ENCODE measurements at places on chromosomes 6 and 20.

DNA sequence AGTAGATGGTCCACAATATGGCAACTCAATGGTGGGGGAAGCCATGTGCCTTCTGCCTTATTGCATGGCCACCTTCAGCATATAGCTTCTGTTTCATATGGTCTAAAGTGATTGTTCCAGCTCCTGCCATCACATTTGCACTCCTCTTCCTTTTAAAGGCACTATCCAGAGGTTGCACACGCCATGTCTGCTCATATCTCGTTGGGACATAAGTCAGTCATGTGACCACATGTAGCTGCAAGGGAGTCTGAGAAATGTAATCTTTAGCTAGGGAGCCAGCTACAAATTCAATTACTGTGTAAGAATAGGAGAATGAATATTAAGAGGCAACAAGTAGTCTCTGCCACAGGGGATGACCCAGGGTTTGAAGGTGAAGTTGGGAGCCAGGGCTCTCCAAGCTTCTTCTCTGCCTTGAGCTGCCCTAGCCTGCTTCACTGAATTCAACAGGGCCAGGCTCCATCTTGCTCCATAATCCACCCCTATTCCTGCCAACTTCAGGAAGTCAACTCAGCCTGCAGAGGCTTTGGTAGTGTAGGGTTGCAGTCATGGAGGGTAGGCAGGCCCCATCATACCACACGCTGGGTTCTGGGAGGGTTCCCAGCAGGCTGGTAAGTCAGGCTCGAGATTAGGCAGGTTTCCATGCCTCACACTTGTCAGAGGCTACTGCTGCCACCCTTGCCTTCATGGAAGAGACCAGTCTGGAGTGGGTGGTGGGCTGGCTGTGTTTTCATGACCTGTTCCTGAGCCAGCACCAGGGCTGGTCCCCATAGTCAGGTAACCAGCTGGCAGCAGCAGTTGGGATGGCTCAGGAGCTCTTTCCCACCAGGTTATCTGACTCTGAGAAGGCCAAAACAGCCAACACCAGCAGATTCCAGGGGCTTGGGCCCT is 56.7 kb upstream of the SAYSD1 start:
- no peak for DNase-seq

DNA sequence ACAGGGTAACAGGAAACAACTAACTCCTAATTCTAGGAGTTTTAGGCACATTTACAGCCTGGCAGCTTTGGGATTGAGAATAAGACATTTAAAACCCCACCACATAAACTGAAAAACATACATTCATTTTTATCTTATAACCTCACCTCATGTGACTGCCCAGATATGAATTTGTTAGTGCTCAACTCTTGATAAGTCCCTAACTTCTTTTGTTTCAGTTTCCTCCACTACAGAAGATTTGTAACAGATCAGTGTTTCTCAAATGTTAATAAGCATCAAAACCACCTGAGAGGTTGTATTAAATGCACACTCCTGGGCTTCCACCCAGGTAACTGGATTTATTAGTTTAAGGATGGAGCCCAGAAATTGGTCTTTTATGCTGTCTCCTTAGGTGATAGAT is 190.1 kb upstream of the ARID1B start:
- DNase-seq, result no peak

DNA sequence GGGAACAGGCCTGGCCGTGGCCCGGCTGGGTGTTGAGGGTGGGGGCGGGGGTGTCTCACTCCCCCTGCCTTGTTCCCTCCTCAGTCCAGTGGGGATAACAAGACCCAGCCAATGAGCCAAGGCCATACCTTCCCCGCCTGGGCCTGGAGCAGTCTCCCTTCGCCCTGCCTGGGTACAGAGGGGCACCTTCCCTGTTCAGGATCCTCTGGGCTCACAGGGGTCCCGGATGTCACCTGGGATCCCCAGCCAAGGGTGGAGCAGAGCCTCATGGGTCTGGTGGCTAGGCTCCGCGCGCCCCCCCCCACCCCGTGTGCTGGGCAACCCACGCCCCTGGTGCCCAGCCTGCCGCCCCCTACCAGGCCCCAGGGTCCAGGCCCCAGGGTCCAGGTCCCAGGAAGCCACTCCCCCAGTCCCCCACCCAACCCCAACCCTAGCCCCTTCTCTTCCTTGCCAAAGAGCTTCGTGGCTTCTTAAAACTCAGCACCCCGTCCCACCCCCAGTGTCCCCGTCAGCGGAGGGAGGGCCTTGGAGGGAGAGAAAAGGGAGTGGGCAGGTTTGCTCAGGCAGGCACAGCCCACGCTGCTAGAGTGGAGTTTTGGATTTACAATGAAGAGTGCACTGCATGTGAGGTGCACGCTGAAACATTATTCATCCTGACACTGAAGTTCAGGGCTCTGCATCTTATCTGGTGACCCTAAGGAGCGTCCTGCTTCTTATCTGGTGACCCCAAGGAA is 11.8 kb downstream of the HRH3 start:
- no peak for DNase-seq

GRCh38 chr6:135236732-135237131 is 55.6 kb downstream of the MYB start:
- no peak for DNase-seq

GRCh38 chr6:53294095-53294494 is 54.7 kb downstream of the ELOVL5 start:
- DNase-seq, result no peak

DNA sequence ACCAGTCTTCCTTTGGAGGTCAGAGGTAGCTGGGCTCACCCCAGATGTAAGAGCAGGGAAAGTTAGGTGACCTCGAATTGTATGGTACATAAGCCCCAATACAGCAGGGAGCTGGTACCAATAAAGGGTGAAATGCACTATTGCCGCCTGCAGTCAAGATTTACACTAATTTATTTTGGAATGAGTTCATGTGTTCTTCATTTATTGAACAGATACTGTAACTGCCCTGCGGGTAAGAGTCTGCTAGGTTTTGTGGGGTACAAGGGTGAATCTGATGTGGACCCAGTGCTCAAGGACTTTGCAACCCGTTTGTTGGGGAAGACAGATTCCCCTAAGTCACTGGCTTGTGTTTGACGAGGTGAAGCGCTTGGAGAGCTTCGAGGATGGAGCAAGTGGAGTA is 2.5 kb upstream of the DNAJC5 start:
- DNase-seq, result no peak

Data from stimulated activated CD8-positive, alpha-beta memory T cell treated with anti-CD3 and anti-CD28 coated beads, Interleukin-12 subunit alpha, Interleukin-12 subunit beta, amount 100 ng/mL, for 4 hours (primary cell).